Islet precursor cell (in vitro differentiated cells): ENCODE measurements at places on chromosomes 11 and 22.
A peak's percentile ranks its signal among the peaks of the same experiment; 100 is the strongest.

DNA sequence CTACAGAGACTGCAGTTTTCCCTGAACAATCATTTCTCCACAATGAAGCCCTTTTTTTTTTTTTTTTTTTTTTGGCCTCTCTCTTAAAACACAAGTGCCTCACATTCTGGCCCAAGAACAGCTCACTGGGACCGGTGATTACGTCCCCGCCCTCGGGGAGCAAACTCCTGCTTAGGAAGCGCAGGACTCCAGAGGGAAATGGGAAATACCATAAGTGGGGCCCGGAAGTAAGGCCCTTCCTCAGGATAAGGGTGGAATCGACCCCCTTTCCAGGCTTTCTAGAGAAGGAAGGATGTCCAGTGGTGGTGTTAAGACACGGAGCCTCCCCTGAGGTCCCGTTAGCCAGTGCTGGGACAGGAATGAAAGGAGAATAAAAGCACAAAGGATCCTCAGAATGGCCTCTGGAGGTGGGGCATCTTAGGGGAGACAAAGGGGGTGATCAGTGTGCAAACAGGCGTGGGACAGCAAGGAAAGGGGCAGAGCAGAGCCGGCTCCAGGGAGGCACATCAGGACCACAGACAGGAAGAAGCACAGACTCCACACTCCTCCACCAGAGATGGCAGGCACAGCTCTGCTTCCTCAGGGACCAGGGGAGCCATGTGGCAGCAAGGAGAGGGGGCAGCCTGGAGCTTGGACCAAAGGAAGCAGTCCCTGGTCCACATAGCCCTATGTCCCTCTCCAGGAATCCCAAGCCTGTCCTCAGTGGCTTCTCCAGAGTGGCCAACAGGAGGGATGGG lies 61.3 kb downstream of the CHST1 start:
- DNase-seq: peak; percentile 51

DNA sequence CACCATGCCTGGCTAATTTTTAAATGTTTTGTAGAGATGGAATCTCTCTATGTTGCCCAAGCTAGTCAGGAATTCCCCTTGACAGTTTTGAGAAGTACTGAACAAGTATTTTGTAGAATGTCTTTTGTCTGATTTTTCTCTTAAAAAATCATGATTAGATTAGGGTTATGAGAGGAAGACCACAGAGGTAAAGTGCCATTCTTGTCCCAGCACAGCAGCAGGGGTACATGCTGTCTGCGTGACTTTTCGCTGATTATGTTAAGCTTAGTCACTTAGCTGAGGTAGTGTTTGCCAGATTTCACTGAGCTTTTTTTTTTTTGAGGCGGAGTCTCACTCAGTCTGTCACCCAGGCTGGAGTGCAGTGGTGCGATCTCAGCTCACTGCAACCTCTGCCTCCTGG lies 13.6 kb upstream of the NUP160 start:
- no peak for DNase-seq

DNA sequence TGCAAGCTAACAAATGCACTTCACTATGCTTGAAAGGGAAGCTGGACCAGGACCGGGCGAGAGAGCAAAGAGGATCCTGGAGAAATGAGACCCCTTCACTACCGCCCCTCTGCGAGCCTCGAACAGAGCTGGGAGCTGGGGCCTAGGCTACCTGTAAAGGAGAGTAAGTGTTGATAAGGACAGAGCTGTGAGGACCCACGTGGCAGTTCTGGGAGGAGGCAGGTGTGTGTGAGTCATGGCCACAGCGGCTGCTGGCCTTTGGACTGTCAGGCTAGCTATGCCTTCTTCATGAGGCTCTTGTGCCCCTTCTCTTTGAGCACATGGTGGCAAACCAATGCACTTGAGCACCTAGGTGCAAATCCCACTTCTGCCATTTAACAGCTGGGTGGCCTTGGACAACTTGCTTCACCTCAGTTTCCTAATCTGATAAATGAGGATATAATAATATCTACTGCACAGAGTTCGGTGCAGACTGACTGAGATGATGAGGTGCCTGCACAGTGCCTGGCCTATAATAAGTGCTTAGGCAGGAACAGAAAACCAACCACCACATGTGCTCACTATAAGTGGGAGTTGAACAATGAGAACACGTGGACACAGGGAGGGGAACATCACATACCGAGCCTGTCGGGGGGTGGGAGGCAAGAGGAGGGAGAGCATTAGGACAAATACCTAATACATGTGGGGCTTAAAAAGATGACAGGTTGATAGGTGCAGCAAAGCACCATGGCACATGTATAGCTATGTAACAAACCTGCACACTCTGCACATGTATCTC lies 35.3 kb upstream of the KCNJ11 start:
- DNase-seq: no peak

GRCh38 chr11:57094181-57094935 lies 87.4 kb upstream of the LRRC55 start:
- DNase-seq: no peak

DNA sequence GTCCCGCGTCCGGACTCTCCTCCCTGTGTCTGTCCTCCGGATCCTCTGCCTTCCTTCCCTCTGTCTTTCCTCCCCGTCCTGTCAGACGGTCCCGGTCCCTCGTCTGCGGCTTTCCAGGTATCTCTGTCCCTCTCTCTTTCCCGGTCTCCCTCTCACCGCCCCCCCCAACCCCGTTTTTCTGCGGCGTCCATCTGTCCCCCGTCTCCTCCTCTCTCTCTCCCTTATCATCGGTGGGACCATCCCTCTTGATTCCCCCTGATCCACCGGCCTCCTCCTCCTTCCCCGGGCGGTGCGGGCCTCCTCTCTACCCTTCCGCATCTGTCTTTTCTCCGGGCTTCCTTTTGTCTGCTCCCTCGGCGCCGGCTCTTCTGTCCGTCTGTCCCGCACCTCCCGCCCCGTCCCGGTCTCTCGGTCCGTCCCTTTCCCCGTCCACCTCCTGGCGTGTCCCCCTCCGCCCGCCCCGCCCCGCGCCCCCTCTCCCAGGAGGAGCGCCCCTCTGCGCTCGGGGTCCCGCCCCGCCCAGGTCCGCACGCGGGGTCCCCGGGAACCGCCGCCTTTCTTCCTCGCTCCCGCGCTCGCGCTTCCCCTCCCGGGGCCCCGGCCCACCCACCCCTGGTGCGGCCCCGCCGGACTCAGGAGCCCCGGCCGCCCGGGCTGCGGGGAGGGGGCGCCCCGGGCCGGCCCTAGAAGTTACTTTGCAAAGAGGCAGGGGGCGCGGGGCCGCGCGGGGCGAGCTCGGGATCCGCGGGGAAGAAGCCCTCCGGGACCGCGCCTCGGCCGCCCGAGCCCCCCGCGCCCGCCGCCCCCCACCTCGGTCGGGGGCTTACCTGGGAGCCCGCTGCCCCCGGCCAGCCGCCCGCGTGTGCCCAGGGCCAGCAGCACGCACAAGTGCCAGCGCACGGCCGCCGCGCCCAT lies 568 bp downstream of the SCUBE1 start:
- no peak for DNase-seq

DNA sequence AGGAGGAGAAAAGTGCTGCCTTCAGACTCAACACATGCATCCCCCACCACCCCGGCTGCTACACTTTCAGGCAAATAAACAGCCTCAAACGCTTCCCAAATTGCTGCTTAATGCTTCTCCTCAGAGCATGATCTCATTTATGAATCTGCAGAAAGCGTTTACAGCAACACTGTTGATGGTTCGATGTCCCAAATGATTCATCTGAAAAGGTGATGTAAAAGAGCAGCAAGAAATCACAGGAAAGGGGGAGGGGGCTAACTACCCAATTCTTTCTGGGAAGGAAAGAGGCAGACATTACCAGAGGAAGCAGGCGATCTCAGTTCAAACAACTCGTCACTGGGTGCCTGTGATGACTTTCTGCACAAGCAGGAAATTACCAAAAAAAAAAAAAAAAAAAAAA lies 119.6 kb downstream of the TENM4 start:
- no peak for DNase-seq

GRCh38 chr11:6402561-6402981 lies 12.3 kb downstream of the SMPD1 start:
- no peak for DNase-seq

GRCh38 chr22:43895986-43896645 lies 4.3 kb upstream of the PNPLA5 start:
- DNase-seq: no peak

GRCh38 chr11:20178976-20179375 lies 18.7 kb upstream of the DBX1 start:
- DNase-seq: no peak

GRCh38 chr11:82536706-82537105 lies 197.0 kb downstream of the FAM181B start:
- DNase-seq: no peak

GRCh38 chr11:27524155-27524554 lies 17.6 kb upstream of the LIN7C start:
- peak; percentile 77 for DNase-seq

DNA sequence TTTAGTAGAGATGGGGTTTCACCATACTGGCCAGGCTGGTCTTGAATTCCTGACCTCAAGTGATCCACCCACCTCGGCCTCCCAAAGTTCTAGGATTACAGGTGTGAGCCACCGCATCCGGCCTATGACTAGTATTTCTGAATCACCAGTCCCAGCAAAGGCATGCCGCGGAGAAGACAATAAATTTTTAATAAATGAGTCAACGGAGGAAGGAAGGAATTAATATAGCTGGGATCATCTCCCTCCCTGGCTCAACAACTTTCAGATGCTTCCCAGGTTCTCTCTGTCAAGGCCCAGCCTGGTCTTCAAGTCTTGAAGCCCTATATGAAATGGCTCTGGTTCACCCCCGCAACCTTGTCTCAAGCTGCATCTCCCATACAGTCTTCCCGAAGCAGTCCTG lies 45.7 kb downstream of the CYTH4 start:
- no peak for DNase-seq

DNA sequence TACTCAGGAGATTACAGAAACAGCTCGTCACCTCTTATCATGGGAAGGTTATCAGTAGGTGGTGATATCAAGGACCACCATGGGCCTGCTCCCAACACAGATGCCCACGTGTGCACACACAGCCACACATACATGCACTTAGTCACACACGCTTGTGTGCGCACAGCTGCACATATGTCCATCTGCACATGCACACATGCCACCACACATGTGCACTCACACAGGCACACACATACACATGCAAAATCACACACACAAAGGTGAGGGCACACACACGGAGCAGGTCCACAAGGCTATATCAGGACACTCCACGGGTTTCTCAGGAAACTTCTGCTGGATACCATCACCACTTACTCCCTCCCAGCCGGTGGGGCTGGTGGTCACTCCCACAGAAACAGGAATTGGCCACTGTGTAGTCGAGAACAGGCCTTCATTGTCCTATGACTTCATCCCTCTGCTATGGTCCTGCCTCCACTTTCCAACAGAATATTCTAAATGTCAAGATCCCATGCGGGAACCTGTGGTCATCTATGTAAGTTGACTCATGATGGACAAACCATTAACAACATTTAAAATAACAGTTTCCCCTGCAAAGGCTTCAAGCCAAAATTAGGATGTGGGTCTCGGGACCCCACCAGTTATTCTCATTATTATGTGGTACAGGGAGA lies 2.2 kb downstream of the C11orf24 start:
- DNase-seq: peak; percentile 90

DNA sequence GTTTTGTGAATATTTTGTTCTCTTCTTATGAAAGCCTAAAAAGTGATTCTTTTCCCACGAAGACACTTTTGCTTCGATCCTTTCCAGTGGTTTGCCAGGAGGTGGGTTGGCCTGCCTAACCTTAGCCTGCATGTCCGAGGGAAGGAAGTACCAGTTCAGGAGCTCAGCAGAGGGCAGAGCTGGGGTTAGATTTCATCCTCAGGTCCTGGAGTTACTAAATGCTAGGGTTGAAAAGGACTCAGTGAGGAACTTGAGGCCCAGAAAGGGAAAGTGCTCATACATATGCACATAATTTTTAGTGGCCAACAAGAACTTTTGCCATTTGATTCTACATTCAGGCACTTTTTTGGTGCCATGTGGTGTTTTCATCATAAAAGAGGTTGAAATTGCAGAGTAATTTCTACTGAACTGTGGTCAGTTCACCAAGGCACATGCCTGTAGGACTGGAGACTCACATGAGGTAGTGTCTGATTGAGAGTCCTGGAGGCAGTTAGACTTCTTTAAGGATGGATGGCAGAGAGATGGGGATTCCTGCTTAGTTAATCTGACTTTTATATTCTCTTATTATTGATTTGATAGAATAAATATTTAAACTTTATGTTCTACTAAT lies 36.7 kb downstream of the NCAM1 start:
- no peak for DNase-seq

DNA sequence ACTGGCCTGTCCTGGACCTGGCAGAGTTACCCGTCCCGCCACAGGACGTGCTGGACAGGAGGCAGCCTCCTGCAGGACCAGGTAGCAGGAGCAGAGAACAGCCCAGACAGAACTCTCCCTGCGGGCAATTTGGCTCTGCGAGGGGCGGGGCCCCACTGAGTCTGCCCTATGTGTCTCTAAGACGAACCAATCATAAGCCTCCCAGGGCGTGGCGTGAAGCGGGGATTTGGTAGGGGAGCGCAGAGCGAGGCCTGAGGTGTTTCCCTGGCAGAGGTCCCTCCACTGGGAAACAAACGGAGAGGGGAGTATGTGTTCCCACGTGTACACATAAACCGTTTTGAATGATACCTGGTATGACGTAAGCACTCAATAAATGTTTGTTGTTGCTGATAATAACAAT lies 7.4 kb downstream of the CD82 start:
- DNase-seq: peak; percentile 71

GRCh38 chr11:91257667-91258066 lies 967.0 kb upstream of the FAT3 start:
- DNase-seq: no peak

- DNase-seq: peak; percentile 59
Observed at GRCh38 chr11:561148-562003, 606 bp downstream of the RASSF7 start.

DNA sequence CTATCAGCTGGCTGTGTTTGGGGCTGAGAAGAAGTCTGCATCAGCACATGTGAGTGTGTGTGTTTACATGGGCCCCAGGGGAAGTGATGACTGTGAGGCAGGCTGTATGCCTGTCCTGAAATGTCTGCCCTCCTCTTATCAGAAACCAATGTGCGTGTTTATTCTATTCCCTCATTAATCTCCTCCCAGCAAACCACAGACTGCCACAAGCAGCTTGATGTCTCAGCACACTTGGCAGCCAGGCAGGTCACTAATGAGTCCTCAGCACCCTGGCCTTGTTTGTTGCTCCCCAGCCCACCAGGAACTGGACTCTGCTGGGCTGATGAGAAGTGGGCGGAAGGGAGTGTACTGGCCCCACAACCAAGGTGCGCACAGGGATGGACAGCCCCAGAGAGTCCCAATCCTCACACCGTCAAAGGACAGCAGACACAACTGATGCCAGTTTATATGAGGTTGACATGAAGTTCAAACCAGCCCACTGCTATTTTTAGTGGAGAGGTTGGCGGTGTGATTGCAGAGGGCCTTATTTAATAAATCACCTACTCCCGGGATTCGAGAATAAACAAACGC lies 225.8 kb downstream of the ETS1 start:
- DNase-seq: no peak

GRCh38 chr11:113204280-113204679 lies 110.1 kb upstream of the TTC12 start:
- no peak for DNase-seq

DNA sequence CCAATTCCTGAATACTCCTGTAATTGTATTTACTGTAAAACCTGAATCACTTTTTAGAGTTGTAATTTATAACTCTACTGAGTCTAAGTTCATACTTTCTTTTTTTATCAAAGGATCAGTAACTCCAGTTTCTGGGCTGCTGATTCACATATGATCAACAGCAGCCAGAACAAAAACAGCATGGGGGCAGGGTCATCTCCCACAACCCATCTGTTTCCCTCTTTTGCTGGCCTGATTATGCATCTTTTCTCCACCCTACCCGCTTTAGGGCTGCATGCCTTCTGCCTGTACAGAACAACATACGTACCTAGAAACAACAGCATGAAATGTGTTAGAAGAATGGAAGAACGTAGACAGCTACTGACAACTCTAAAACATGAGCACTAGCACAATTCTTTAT lies 76.0 kb downstream of the MRTFA start:
- no peak for DNase-seq

GRCh38 chr22:46963672-46964545 lies 201.5 kb downstream of the TBC1D22A start:
- DNase-seq: peak; percentile 41
